ENCODE measurements at places on chromosomes 7 and 10. TPM values are rescaled to one million over a fixed set of nuclear protein-coding genes. Genes with fewer than 3 reads are reported as not detected.

DNA sequence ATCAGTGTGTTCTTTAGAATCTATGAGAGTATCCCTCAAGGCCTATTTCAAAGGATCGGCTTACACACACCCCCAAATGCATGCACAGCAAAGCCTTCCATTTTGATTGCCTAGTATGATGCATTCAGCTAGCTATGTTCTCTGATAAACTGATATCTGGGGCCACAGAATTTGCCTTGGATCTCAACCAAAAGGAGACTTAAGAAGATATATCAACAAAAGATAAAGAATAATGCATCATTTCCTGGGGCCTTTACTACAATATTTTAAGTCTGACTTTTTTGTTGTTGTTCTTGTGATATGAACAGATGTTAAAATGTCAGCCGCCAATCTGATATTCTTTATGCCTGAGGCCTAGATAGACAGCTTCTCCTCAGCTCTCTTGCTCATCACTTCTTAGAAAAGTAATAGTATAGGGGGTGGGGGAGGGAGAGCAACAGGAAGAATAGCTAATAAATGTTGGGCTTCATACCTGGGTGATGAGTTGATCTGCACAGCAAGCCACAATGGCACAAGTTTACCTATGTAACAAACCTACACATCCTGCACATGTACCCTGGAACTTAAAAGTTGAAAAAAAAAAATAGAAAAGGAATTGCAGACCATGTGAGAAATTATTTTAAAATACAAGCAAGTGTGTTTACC is 792.9 kb upstream of the GHITM start:
- DNase-seq: no peak

DNA sequence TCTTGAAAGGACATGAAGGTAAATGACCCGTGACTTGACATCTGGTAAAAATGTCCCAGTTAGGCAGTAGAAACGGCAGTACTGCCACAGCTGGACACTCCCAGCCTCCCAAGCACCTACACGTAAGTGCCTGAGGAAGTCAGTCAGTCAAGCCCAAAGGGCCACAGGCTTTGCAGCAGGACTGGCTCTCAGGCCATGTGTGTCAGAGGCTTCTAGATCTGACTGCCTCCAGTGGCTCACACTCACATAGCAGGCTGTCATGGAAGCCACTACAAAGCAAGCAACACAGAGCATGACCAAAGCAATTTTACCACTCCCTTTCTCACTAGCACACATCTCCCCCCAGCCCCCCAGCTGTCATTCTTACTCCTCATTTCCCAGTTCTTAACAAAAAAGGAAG is 17.8 kb upstream of the CCNJ start:
- DNase-seq: no peak

- no peak for DNase-seq
Observed at GRCh38 chr10:88848499-88848898, 3.1 kb downstream of the ANKRD22 start.

DNA sequence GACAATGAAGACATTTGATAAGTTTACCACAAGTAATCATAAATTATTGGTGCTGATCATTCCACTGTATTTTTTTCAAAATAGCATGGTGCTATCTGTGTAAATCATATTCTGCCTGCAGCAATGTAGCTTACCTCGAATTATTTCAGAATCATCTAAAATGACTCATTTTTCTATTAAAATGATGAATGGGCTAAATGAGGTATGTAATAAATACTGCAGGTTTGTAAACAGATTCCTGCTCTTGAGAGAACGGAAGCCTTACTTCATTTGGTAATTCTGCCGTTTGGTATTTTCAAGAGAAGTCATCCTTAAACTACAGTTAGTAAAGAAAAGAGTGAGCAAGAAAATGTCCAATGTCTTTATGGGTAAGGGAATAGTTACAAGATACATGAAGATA is 115.9 kb downstream of the CHCHD3 start:
- DNase-seq: no peak

GRCh38 chr10:132978542-132978941 is 36.2 kb upstream of the CFAP46 start:
- no peak for DNase-seq

DNA sequence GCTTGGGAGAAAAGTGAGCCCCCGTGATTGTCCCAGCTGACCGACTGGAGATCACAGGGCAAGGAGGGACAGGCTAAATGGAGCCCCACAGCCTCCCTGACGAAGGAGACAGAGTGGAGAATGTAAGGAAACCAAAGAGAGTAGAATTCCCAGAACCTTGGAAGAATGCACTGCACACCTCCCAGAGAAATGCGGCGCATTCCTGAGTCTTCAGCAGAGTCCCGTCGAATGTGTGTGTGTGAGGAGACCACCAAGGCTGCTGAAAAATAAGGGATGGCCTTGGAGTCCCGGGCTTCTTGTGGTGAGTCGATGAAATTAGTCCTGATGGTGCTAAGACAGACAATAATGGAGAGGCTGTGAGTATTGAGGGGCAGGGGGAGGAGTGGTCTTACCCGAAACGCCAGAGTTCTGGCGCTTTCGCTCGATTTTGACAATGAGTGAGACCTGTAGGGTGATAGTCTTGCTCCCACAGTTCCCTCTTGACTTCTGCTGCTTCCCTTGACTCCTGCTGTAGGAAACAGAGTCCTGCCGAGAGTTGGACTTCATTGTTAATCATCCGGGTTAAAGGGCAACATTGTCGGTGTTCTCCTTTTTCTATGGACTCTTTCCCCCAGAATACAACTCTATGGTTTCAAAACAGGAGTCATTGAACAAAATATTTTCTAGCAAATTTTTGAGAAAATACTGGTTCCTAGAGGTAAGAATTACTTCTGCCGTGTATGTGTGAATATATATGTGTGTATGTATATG is 103.2 kb downstream of the CNNM2 start:
- no peak for DNase-seq

GRCh38 chr7:33904681-33905388 is 504 bp upstream of the BMPER start:
- DNase-seq: peak; percentile 38

DNA sequence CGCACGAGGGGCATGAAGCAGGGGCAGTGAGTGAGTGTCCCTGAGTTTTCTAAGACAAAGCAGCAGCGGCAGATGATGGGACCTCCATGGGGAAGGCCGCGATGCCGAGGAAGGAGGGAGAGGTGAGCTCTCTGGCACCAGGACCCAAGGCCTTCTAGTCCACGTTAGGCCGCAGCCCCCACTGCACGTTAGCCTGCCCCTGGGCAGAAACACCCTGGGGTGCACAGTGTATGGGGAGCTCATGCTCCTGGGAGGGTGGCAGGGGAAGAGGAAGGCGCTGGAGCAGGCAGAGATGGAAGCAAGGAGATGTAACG is 97.3 kb upstream of the IKZF1 start:
- no peak for DNase-seq

DNA sequence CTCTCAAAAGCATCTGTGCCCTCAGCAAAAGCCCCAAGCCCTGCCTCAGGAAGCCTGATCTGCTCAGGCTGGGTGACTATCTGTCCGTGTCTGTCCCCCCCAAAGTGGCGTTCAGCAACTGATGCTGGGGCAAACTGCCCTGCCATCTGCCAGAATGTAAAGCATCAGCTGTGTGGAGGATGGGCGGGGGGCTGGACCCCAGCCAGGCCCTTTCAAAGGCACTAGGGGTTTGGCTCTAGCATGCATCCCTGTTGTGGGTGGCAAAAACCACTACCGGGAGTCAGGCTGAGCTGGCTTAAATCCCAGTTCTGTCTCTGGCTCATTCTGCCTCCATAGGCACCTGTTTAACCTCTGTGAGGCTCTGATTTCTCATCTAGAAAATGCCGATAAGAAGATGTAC is 35.5 kb downstream of the GPRIN2 start:
- peak; percentile 49 for DNase-seq

DNA sequence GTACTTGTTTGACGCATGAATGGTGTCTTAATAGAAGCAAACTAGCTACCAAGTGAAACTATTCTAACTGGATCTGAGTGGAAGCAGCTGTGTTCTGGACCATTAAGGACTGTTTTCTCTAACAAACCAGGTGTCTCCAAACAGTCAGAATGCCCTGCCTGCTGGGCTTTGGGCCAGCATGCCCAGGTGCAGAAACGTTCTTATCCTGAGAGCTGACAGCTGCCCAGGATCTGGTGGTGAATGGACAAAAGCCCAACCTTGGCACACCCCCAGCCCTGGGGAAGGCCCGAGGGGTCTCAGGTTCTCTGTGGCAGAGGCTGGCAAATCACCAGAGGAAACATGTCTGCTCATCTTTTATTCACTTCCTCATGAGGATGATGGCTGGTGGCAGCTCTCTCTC is 48.2 kb upstream of the LAMB4 start:
- no peak for DNase-seq

GRCh38 chr10:116255886-116256751 is 16.9 kb downstream of the GFRA1 start:
- DNase-seq: no peak

GRCh38 chr10:600234-600633 is 89.2 kb downstream of the DIP2C start:
- no peak for DNase-seq

GRCh38 chr7:124791426-124791825 is 25.8 kb upstream of the GPR37 start:
- DNase-seq: no peak

- no peak for DNase-seq
Observed at GRCh38 chr10:50636618-50637579, 13.1 kb upstream of the SGMS1 start.

DNA sequence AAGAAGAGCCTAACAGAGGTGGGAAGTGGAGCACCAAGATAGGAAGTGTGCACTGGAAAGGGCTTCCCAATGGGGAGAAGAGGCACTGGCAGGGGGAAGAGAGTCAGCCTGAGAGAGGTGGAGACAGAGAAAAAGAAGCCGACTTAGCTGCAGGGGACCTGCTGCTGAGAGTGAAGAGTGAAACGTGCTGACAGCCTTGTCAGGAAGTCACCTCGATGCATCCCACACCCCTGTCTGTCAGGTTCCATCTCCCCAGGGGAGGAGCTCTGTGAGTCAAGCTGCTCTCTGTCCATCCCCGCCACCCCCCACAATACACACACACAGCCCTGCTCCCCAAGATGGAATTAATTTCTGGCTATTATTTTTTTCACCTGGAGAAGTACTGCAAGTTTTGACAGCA is 14.0 kb downstream of the KAZALD1 start:
- no peak for DNase-seq

GRCh38 chr10:120115959-120116358 is 223.4 kb downstream of the SEC23IP start:
- no peak for DNase-seq

DNA sequence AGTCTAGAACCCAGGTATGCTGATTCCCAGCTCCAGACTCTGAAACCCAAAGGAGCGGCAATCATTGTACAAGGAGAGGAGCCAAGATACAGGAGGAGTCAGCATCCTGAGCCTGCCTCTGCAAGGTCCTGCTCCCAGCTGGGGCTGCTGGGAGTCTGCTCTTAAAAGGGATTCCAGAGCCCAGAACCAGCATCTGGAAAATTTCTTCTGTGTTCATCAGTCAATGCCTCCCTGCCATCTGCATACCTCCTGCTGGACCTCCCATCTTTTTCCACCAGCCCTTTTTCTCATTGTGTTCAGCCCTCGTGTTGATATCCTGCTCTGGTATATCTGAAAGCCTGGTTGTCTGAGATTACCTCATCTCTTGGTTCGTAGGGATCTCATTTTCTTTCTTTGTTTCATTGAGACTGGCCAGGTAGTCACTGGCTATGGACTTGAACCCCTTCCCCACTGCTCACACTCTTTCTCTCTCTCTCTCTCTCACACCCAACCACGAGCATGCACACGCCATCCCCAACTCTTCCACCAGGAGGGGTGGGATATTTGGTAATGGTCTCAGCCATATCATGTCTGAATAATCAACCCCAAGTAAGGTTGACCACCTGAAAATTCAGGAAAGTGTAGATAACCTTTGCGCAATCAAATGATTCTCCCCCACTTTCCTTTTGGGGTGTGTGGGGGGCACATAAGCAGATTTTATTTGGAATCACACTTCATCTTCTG is 608.8 kb downstream of the LRMDA start:
- no peak for DNase-seq

- DNase-seq: no peak
Observed at GRCh38 chr7:148894591-148894990, 10.5 kb upstream of the EZH2 start.

- DNase-seq: no peak
Observed at GRCh38 chr10:65194555-65194954, 1673.4 kb downstream of the REEP3 start.

GRCh38 chr7:139716156-139716942 is 61.4 kb downstream of the HIPK2 start:
- DNase-seq: no peak

DNA sequence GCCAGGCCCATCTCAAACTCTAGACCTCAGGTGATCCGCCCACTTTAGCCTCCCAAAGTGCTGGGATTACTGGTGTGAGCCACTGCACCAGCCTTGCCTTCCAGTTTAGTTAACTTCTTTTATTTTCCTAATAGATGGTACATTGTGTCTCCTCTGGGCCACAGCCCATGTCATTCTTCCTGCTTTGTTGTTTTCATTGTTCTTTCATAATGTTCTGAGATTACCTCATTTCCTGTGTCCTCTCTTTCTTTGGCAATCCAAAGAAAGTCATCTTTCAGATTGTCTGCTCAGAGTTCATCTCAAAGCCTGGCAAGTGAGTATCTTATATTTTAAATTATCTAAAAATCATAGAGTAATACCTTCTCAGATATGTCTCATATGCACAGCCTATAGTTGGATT is at the start of gene OLAH:
Gene OLAH, plus strand, starts transcription at position 270 of the 400 bp plus-strand sequence. CDS start 3,346 bp downstream, outside the sequence.
- no peak for DNase-seq

DNA sequence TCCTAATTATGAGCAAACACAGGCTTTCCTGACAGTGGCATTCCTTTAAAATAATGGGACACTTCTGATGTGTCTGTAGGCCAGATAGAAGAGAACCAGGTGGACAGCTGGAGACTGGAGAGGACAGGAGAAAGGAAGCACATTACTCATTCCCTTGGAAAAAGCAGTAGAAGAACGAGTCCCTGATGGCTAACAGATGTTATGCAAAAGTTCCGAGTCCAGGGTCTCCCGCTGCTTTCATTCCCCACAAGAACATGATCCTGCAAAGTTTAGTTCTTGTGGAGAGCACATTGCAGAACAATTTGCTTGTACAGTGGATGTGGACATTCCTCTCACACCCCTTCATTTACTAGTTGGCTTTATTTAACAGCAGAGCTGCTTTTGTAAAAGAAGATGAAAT is 137.6 kb downstream of the GPAM start:
- DNase-seq: no peak

The SLC35B4 gene
- 24.9 TPM for total RNA-seq

The BAMBI gene
- total RNA-seq: 13.4 TPM

The ATRNL1 gene
- total RNA-seq: 483 TPM

The TMEM270 gene
- not detected for total RNA-seq

The RBM17 gene
- total RNA-seq: 80.1 TPM

The TMEM229A gene
- 7.8 TPM for total RNA-seq

The ZNF804B gene
- 2.3 TPM for total RNA-seq

The FKBP6 gene
- not detected for total RNA-seq

The CCDC172 gene
- not detected for total RNA-seq

The C7orf33 gene
- not detected for total RNA-seq

The CCDC126 gene
- 16.8 TPM for total RNA-seq

The CTNNA3 gene
- total RNA-seq: 69.3 TPM

The SNCG gene
- total RNA-seq: 212 TPM

The EGR2 gene
- total RNA-seq: 0.72 TPM
